ENCODE measurements at places on chromosomes 16 and 17. TPM values are rescaled to one million over a fixed set of nuclear protein-coding genes. Genes with fewer than 3 reads are reported as not detected.

Gene STH
- total RNA-seq, result not detected

DNA sequence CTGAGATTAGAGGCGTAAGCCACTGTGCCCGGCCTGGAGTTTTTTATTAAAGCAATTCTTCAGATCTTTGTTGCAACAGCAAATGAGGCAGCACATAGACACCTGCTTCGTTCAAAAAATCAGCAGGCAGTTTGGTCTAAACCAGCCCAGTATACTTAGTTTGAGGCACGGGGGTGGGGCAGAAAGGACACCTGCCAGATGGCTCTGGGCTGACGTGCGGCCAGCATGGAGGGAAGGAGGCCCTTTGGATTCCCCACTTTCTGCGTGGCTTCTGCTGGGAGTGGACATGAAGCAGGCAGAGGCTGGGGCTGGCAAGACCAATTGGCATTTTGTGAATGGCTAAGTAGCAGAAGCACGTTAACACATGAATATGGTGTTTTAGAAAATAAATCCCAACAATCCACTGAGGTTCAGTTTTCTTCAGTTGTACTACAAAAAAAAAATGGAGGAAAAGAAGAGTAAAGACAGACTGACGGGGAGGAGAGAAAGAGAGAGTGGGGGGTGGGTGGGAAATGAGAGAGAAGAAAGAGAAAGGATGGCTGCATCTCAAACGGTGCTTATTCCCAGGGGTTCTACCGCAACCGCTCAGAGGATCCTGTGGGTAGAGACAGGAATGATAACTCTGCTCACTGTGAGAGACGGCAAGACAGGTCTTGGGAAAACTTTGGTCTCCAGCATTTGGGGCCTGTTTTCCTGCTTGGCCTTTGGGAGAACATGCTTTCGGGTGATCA, 16.3 kb downstream of the C16orf46 start:
- no peak for DNase-seq

Gene EVI2A
- total RNA-seq, result 2.7 TPM

DNA sequence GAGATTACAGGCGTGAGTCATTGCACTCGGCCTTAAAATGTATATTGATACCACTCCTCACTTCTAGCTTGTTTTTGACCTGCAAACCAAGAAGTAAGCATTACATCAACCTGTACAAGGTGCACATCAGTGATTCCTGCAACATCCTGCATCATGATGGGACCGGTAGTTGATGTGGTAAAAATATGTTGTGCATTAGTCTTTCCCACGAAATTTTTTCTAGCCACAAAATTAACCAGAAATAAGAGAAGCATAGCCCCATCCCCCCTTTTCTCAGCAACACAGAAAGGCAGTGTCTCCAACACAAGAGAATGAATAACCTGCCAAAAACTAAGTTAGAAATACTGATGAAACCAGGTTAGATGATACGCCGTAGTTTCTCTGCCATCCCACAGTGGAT, 21.1 kb upstream of the NSMCE1 start:
- DNase-seq, result no peak

Gene HSPB9
- total RNA-seq, result not detected

- DNase-seq, result no peak
Observed at GRCh38 chr17:9470171-9470570, 105.4 kb downstream of the STX8 start.

DNA sequence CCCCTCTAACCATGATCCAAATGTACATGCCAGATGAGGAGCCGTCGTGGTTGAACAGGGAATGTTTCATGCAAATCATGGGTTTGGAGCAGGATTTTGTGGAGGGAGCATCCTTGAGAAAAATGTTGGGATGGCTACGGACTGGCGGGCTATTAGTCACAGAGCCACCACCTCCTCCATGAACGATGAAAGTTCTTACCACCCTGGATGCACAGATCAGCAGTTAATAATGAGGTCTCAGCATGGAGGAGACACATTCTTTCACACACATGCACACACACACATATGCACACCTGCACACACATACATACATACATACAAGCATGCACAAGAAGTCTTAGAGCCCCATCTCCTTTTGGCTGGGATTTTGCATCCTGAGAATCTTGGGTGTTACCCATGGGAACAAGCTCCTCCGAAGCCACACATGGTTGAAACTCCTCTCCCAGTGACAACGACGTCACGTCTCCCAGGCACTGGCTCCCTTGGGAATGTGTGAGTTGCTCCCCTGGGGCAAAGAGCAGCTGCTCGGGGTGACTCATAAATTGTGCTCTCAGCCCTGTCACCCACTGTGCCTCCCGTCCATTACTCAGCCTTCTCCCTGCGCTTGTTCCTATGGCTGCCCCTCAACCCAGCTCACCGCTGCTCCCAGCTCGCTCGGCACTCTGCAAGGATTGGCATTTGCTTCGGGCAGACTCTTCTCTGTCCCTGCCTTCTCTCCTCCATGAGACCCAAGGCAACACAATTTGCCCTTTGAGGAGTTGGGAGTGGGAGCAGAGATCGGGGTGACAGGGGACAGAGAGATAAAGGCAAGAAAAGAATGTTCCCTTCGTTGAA, 344.6 kb downstream of the SOX9 start:
- DNase-seq, result no peak

- DNase-seq, result no peak
Observed at GRCh38 chr16:24689128-24689527, 40.3 kb upstream of the TNRC6A start.

- peak; percentile 87 for DNase-seq
Observed at GRCh38 chr17:29579866-29580771, 9.3 kb downstream of the GIT1 start.

Gene ZSCAN10
- total RNA-seq, result not detected

DNA sequence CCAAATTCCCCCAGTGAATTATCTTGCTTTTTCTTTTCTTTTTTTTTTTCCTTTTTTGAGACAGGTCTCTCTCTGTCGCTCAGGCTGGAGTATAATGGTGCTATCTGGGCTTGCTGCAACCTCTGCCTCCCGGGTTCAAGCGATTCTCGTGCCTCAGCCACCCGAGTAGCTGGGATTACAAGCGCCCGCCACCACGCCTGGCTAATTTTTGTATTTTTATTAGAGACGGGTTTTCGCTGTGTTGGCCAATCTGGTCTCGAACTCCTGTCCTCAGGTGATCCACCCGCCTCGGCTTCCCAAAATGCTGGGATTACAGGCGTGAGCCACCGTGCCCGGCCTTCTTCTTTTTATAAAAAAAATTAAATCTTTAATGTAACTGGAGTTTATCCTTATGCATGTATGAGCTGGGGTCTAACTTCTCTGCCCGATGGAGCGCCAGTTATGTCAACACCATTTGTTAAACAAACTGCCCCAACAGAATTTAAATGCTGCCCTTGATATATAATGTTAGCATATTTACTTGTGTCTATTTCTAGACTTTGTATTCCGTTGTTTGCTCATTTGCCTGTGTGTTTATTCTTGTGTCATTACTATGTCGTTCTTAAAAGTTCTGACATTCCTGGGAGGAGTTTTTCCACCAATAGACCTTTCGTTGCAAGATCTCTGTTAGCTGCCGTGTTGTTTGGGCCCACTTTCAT, 535 bp upstream of the AURKB start:
- DNase-seq, result no peak

- DNase-seq, result no peak
Observed at GRCh38 chr16:85033171-85033570, 5.6 kb downstream of the KIAA0513 start.

- DNase-seq, result no peak
Observed at GRCh38 chr16:53369921-53370320, 64.3 kb upstream of the RBL2 start.

Gene CALB2
- total RNA-seq, result 0.89 TPM

Gene TBC1D3L
- 30.4 TPM for total RNA-seq

DNA sequence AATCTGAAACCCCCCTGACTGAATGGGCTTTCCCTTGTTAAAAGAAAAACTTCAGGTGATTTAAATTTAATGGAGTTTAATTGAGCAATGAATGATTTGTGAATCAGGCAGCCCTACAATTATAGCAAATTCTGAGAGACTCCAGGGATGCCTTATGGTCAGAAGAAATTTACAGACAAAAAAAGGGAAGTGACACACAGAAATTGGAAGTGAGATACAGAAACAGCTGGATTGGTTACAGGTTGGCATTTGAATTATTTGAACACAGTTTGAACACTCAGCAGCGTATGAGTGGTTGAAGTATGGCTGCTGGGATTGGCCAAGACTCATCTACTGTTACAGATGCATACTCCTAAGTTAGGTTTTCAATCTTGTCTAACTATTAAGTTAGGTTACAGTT, 19.0 kb upstream of the CPHXL start:
- DNase-seq, result no peak

DNA sequence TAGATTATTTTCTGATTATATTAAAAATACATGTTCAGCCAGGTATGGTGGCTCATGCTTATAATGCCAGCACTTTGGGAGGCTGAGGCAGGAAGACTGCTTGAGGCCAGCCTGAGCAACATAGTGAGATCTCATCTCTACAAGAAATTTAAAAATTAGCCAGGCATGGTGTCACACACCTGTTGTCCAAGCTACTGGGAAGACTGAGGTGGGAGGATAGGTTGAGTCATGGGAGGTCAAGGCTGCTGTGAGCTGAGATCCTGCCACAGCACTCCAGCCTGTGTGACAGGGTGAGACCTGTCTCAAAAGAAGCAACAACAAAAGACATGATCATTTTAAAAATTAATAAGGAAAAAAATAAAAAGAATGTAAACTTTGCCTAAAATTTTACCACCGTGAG, 40.7 kb downstream of the PRAC1 start:
- no peak for DNase-seq

GRCh38 chr17:76734080-76734840, 2.9 kb downstream of the SRSF2 start:
- DNase-seq, result no peak

- DNase-seq, result no peak
Observed at GRCh38 chr17:11880714-11881113, 116.6 kb downstream of the ZNF18 start.

DNA sequence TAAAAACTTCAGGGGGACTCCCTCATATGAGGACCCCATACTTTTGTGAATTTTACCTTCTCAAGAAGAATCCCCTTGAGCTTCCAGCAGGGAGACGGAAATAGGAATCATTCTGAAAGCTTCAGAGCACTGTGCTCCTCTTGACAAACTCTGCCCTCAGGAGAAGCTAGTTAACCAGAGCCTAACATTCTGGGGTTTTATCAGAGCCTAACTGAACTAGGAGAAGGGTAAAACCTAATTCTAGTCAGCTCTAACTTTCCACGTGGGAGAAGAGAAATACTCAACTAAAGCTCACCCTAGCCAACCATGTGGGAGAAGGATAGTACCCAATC, 13.3 kb upstream of the SLC5A10 start:
- DNase-seq, result no peak

DNA sequence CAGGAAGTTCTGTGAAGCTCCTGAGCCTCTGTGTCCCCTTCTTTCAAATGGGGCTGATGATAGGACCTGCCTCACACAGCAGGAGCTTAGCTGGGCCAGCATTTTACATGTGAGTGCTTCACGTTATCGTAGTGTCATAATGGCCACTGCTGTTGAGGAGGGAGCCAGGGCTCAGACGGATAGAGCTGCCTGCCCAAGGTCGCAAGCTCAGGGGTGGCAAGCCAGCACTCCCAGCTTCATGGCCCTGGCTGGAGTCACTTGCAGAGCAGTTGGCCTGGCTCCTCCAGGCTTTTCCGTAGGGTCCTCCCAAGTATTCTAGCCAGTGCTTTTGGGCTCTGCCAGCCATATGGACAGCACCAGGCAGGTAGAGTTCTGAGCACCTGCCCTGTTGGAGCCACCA, 115.1 kb downstream of the SOCS1 start:
- DNase-seq, result no peak

DNA sequence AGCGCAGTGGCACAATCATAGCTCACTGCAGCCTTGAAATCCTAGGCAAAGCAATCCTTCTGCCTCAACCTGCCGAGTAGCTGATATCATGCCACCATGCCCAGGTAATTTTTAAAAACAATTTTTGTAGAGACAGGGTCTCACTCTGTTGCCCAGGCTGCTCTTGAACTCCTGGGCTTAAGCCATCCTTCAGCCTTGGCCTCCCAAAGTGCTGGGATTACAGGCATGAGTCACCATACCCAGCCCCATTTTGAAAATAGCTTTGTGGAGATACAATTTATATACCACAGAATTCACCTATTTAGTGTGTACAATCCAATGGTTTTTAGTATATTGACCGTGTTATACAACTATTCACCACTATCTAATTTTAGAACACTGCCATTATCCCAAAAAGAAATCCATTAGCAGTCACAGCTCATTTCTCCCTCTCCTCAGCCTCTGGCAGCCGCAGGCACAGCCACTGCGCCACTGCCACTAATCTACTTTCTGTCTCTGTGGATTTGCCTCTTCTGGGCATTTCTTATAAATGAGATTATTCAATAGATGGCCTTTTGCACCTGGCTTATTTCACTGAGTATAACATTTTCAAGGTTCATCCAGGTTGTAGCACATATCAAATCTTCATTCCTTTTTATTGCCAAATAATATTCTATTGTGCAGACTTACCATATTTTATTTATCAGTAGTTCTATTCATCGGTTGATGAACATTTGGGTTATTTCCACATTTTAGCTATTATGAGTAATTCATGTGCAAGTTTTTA, 6.5 kb downstream of the RNF157 start:
- no peak for DNase-seq

- DNase-seq, result no peak
Observed at GRCh38 chr16:75202069-75202590, 4.8 kb downstream of the CTRB2 start.

GRCh38 chr16:4913774-4914525, 23.0 kb downstream of the PPL start:
- DNase-seq, result no peak

Gene NPIPB6
- total RNA-seq, result 7.2 TPM
